ENCODE measurements at places on chromosomes 11 and 22.

DNA sequence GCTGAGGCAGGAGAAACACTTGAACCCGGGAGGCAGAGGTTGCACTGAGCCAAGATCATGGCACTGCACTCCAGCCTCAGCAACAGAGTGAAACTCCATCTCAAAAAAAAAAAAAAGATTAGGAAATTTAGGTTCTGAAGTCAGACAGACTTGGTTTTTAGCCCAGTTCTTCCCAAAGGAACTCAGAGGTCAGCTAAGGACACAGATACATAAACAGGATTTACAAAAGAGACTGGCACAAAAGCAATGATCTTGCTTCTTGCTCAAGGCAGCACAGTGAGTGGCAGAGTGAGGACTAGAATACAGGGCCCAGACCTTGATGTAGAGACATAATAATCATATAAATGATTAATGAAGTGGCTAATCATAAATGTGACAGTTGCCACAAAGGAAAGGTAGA, 25.4 kb upstream of the RRAS2 start:
- no peak for DNase-seq

DNA sequence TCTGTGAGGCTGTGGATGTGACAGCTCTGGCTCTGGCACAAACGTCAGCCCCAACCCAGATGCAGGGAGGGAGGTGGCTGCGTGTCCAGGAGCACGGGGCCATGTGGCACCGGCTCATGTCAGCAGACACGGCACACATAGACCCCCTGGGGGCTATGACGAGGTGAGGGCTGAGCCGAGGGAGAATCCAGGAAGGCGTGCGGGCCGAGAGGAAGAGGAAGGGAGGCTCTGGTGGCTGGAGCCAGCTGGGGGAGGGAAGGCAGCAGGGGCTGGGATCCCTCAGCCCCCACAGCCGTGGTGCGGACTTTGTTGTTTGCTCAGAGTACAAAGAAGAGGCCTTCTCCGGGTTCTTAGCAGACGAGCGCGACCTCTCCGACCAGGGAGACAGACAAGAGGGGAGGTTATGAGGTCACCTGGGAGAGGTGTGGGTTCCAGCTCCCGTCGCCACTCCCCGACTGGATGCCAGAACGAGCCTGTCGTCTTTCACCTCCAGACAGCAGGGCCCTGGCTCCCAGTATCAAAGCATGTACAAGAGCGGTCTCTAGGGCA, 46.1 kb downstream of the CDKN1C start:
- DNase-seq: no peak

DNA sequence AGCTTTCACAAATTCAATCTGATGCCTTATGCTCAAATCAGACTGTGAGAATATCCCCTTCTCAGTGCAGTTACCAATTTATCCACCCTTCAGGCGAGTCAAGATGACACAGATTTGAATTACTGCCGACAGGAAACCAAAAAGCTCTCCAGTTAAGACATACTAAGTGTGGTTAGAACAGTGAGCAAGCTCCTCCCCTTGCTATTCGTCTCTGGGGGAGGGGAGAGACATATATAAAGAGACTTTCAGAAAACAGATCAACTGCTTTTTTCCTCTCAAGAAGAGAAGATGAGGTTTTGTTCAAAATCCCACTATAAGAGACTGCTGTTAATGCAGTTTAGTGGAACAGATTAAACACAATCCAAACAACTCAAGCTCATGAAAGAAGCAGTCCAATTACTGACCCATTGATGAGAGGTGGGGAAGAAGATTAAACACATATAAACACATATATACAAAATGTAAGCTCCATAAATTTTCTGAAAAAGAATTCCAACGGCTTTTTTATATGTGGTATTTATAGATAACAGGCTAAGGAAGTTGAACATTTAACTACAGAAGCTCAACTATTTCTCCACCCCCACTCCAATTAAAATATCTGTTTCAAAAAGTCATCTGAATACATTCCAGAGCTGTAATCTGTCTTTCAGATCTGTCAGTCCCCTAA, 102.7 kb downstream of the MRTFA start:
- peak; percentile 75 for DNase-seq

DNA sequence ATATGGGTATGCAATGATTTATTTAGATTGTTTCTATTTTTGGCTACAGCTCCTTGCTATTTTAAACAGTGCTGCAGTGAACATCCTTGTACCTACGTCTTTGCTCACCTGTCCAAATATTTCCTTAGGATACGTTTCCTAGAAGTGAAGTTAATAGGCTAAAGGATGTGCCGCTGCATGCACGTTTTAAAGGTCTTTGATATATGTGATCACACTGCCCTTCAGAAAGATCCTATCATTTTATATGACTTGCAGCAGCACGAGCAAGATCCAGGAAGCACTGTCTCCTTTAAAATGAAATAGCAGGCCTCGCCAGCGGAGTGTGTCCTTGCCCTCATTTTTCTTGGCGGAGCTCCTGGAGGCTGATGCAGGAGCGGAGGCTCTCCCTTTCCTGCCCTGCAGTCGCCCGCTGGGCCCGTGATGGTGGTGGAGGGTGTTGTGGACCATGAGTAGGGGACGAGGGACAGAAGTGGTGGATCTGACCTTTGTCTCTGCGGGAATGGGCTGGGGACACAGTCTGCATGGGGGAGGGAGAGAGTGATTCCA, 19.4 kb downstream of the RPS6KA4 start:
- no peak for DNase-seq

DNA sequence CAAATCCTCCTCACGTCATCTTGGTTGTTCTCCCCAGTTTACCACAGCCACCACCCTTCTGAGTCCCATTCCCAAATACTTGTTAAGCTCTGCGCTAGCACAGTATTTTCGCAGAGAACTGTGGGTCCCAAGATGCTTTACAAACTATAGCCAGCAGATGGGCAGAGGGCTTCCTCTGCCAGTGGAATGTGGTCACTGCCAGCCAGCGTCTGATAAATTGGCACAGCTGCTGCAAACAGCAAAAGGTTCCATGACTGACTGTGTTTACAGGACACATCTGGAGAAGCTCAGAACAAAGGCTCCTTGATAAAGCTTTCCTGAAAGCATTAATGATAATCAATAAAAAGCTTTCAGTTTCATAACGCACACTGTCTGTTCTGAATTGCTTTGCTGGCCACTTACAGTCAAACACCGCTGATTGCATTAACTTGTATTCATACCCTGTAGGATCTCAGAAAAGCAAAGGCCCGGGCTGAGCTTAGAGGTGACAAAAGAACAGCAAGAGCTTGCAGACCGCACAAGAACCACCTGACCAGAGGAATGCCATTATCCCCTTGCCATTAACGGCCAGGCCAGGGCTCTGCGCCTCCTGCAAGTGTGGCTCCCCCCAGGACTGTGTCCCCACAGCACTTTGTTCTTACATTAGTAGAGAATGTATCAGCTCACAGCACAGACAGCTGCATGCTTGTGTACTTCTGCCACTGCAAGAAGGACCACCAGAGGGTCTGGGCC, 120.6 kb downstream of the MICAL3 start:
- no peak for DNase-seq

DNA sequence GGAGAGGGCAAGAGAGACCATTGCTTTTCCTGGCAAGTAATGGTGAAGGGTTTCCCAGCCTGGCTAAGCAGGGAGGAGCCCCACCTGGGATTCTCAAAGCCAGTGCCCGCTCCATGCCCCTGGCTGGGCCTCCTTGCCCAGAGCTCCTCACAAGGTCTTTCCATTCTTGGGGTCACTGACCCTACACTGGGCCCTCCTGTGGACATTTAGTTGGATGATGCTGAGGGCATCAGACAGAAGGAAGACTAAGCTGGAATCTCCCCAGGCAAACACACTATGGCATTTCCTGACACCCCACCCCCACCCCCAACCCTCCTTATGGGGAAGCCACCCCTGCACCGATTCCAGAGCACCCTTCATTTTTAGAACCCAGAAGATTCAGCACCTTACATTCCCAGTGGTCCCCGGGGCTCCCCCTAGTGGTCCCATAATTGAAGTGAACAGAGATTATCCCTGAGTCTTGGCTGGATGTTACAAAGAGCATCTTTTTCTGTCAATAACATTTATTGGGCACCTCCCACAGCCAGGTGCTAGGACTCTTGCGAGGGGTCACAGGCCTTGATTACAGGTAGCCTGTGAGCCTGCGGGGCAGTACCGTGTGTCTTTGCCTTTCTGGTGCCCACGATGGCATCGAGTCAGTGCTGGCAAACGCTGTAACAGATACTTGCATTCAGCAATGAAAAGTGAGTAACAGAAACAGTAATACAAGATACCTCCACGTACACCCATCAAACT, 548.5 kb downstream of the BUD13 start:
- no peak for DNase-seq

DNA sequence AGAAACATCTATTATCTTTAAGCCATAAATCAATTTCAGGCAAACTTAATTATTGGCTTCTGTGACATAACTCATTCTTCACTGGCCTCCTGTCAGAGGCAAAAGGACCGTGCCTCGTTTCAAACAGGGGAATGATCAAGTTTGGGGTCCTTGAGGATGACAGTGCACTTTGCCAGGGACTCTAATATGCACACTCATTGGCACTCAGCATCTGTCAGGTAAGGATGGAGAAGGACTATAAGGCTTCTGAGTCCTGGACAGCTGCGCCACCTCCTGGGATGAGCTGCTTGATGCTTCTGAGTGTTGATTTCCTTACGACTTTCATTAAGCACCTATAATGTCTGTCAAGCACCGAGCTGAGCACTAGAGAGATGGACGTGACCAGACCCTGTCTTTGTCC, 20.2 kb downstream of the BPIFC start:
- DNase-seq: no peak

DNA sequence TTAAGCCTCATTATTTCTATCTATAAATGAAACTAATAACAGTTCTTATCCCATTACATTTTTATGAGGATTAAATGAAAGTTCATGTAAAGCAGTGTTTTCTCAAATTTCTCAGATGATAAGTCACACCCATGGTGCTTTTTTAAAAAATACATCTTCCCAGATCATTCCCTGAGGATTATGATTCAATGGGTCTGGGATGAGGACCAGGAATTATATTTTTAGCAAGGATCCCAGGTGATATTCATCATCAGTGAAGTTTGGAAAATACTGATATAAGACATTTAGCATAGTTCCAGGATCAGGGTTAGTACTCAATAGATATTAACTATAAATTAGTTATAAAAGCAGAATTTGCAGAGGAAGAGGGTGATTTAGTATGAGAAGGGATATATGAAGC, 89.1 kb downstream of the BBOX1 start:
- no peak for DNase-seq

DNA sequence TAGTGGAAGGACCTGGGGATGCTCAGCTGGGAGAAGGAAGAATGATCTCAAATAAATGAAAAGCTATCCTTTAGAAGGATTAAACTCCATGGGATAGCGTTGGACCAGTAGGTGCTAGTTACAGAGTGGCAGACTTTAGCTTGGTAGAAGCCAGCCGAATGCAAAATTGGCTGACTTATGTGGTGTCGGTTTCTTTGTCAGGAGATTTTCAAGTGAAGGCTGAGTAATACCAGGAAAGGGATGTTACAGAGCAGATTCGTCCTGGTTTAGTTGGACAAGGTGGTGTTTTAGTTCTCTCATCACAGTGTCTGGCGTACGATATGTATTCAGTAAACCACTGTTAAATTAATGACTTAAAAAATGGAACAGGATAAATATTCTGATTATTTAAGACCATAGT, 26.0 kb downstream of the FDX1 start:
- DNase-seq: no peak

DNA sequence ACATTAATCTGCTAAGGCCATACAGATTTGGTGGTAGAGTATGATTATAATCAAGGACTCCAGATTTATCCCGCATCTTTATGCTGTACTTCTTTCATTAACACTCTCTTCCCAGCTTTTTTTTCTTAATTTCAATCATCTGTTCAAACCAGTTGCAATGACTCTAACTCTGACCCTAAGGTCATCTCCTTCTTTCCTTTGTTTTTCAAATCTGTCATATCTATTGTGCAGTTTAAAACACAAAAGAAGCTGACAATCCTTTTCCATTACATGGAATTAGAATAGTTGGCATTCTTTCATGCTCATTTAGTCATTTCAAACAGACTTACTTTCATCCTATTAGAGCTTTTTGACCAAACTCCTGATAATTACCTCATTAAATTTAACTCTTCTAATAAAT, 53.6 kb upstream of the GRM5 start:
- no peak for DNase-seq

- DNase-seq: peak; percentile 49
Measured at GRCh38 chr11:128728767-128729587, 35.1 kb downstream of the FLI1 start.

DNA sequence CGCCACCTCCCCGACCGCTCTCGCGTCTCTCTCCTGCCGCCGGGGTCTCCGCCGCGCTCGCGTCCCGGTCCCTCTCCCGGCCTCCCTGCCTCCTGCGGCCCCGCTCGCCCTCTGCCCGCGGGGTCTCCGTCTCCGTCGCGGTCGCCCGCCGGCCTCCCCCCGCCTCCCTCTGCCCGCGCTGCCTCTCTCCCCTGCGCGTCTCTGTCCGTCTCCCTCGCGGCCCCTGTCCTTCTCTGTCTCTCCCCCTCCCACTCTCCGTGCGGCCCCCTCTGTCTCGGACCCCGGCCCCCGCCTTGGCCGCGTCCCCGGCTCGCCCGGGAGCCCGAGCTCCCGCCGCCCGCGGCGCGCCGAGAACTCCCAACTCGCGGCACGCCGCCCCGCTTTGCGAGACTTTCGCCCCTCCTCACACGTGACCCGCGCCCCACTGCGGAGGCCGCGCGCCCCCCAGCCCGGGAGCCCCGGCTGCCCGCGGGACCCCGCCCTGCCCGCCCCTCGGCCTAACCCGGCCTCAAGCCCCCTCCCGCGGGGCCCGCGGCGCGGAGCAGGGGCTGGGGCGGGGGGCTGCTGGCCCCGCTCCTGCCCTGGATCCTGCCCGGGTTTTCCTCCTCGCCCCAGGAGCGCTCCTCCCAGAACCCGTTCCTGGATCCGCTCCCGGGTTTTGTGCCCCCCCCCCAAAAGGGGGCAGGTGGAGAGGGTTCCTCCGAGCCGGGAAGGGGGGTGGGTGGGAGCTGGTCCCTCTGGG, 702 bp upstream of the KCNJ4 start:
- no peak for DNase-seq

DNA sequence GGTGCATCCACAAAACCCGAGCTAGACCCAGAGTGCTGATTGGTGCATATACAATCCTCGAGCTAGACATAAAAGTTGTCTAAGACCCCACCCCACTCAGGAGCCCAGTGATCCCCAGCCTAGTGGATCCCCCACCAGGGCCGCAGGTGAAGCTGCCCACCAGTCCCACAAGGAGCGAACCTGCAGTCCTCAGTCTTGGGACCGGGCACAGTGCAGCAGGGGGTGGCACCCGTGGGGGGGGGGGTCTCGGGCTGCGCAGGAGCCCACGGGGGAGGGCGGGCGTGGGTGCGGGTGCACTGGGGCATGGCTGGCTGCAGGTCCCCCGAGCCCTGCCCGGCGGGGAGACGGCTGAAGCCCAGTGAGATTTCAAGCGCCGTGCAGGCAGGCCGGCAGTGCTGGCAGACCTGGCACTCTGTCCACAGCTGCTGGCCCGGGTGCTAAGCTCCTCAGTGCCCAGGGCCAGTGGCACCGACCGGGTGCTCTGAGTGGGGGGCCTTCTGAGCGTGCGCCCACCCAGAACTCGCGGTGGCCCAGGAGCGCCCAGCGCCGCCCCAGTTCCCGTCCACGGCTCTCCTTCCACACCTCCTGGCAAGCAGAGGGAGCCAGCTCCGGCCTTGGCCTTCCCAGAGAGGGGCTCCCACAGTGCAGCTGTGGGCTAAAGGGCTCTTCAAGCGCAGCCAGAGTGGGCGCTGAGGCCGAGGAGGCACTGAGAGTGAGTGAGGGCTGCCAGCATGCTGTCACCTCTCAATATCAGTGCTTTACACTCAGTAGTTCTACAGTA, 989.1 kb downstream of the FAM181B start:
- DNase-seq: no peak

All from central memory CD4-positive, alpha-beta T cell (primary cell).